ENCODE measurements at places on chromosomes 1 and 21. TPM values are rescaled to one million over a fixed set of nuclear protein-coding genes. Genes with fewer than 3 reads are reported as not detected.

Gene RGS1
- total RNA-seq: 1.7 TPM

Gene RORC
- 1.2 TPM for total RNA-seq

Gene NTMT2
- total RNA-seq: not detected

Gene NBPF10
- total RNA-seq: 3.6 TPM

Gene C1orf116
- total RNA-seq: 62.2 TPM

Gene KRTAP13-2
- not detected for total RNA-seq

GRCh38 chr1:157488156-157488555 lies 64.2 kb downstream of the FCRL5 start:
- no peak for ATAC-seq

DNA sequence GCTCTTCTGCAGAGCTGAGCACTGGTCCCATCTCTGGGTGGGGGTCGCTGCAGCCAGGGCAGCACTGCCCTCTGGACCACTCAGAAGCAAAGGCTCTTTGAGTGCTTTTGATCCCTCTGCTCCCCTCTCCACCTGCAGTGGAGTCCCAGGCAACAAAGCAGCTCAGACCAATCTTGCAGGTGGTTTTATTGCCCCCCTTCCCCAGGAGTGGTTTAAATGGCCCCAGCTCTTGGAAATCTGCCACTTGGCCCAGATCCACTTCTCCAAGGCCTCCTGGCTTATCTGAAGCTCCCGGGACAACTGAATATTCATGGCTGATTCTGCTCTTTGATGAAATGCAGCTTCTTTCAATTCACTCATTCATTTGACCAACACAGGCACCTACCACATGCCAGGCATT lies 2.7 kb downstream of the STUM start:
- ATAC-seq: no peak

DNA sequence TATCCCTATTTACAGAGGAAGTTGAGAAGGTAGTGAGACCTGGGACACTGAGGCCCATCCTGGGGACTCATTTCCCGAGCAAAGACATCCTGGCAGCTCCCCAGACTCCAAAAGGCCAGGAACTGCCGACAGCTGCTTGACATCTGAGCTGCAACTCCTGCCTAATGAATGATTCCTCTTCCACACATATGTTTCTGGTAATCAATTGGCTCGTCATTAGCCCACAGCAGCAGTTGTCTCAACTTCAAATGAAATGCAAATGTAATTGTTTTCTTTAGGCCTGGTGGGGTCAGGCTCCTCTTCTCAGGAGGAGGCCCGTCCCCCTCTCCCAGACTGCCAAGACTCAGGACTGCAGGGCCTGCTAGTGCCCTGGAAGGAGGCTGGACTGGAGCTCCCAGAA lies 61.8 kb upstream of the DISP3 start:
- no peak for ATAC-seq

- no peak for ATAC-seq
These were observed 138.4 kb downstream of the RHOU start for GRCh38 chr1:228873709-228874108.

- ATAC-seq: no peak
These were observed 157.9 kb upstream of the TNR start for GRCh38 chr1:175901076-175901836.

GRCh38 chr1:60825593-60825992 lies 256.8 kb upstream of the NFIA start:
- ATAC-seq: no peak

DNA sequence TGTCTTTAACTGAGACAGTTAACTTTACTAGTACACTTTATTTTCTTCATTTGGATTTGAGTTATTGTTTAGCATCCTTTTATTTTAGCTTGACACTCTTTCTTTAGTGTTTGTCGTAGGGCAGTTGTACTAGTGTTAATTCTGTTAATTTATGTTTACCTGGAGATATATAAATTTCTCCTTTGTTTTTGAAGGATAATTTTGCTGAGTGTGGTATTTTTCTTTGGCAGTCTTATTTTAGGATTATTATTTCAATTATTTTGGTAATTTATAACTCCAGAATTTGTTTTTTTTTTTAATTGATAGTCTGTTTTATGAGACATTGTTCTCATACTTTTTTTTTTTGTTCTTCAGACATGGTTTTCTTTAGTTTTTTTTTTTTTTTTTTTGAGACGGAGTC lies 73.8 kb upstream of the CHODL start:
- ATAC-seq: no peak

- peak; percentile 51 for ATAC-seq
These were observed 281.3 kb downstream of the VAV3 start for GRCh38 chr1:107683683-107684082.

DNA sequence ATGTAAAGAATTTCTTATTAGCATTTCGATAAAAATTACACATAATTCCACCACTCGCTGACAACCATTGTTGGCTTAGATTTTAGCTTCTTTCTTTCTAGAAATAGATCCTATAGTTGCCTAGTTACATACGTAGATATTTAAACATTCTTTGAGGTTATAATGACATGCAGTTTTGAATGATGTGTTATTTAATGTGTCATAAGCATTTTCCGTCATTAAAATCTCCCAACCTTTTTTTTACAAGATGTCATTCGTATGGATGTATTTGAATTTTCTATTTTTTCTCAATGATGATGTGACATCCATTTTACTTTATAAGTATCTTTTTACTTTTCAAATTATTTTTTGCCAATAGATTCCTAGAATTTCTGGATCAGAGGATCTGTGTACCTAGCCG lies 44.7 kb downstream of the SLC37A1 start:
- no peak for ATAC-seq

DNA sequence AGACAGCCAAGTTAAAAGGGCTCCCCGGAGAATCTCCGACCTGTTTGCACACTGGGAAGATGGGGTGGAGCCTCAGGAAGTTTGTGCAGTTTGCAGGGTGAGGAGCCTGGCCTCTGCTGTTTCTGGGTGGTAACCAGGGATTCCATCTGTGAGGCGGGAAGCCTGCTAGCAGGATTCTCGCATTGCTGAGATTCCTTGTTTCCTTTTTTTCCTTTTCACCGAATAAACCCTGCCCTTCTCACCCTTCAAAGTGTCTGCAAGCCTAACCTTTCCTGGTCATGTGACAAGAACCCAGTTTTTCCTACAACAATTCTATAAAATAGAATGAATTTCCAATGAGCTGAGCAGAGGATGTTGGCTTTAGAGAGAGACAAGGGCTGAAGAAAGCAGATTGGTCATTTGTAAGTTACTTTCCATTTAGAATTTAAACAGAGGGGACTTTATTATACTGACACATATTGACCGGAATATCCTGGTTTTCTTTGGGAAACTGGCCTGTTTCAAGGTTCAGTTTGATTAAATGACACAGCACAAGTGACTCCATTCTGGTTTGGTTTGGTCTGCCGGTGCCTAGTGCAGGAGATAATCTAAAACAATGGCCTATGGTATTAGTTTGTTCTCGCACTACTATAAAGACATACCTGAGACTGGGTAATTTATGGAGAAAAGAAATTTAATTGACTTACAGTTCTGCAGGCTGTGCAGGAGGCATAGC lies 48.7 kb upstream of the DNAH14 start:
- no peak for ATAC-seq

GRCh38 chr21:37753122-37753599 lies 163.1 kb downstream of the KCNJ6 start:
- no peak for ATAC-seq

All from esophagus mucosa (tissue), 1 donor.